ENCODE measurements at places on chromosomes 2 and 18. TPM values are rescaled to one million over a fixed set of nuclear protein-coding genes. Genes with fewer than 3 reads are reported as not detected.
A peak's percentile ranks its signal among the peaks of the same experiment; 100 is the strongest.

DNA sequence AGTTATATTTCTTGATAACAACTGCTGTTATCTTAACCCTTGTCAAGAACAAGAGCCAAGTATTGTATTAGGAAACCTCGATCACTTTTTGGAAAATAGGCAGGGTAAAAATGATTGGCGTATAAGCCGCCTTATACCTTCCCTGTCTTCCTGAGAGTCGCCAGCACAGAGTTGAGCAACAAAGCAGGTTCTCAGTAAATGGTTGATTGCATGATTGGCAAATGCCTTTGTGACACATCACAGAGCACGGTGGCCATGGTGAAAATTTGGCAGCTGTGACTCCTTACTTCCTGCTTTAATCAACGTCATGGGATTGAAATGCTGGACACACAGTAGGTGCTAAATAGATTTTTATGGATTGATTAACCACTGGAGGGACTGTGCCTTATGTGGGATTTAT is 3.9 kb upstream of the KLHL29 start:
- peak; percentile 75 for DNase-seq

DNA sequence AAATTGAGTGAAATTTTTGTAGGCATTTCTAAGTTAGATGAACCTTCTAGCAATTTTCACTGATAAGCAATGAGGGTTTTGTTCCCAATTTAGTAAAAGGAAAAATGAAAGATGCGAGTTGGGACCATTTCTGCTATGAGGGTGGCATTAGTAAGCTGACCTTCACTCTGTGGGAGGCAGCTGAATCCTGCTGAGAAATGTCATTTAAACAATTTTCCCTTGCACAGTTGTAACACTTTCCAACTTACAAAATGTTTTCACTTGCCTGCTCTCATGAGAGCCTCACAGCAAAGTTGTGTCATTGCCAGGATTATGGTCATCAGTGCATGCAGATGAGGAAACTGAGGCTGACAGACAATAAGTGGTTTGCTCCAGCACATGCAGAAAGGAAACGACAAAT is 527.7 kb downstream of the TNS1 start:
- no peak for DNase-seq

DNA sequence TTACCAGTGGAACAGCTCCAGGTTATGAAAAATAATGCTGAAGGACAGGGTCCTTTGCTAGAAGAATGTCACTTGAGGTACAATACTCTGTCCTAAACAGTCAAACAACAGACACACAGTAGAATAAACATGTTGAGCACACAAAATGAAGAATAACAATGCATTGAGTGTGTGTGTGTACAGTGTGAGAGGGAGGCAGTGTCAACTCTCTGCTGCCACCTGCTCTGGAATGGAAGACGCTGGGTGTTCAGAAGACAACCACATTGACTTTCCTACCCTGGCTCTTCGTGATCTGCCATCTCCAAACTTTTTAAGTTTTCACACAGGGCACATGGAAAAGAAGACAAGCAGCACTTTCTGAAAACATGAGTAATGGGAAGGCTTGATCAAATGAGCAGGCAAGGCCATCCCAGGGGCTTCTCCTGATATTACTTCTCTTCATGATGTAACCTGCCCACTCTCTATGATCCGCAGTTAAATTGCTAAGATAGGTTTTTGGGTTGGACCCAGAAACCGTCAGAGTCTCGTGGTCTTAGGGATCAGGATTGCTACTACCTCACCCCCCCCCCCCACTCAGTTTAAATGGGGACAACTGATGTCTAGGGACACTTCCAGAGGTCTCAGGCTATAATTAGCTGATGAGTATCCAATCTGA is 533.2 kb upstream of the TNP1 start:
- no peak for DNase-seq

DNA sequence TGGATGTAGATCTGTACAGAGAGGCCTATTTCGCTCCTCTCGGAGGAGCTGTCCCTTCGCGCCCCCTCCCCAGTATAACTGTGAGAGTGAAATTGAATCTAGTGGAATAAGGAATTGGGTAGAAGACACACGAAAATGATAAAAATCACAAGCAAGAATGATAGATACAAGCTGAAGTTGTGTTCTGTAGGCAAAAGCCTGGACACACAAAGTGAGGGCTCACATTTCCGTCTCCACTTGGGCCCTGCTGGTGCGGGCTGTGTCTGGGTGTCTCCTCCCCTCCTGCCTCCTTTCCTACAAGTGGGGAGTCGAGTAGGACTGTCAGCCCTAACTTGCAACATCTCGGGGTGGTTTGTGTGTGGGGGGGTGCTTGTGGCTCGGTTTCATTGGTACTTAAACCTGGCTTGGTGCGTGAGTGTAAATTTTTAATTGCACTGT is 457 bp upstream of the SP9 start:
- DNase-seq = no peak

DNA sequence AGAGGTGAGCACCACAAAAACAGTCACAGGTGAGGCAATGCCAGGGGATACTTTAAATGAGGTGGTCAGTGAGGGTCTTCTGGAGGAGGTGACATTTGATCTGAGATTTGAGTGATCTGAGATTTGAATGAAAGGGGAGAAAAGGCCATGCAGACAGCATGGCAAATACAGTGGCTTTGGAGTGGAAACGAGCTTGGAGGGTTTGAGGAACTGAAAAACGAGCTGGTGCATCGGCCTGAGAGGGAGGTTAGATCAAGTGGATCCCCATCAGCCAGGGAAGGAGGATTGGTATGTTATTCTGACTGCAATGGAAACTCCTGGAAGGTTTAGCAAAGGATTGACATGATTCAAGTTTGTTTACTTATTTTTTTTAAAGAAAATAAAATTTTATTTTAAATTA is 245.1 kb downstream of the KCNS3 start:
- no peak for DNase-seq

- no peak for DNase-seq
Observed at GRCh38 chr2:229066121-229066715, 204.9 kb downstream of the PID1 start.

GRCh38 chr2:26487192-26487591 is 9.3 kb upstream of the OTOF start:
- no peak for DNase-seq

GRCh38 chr2:100833331-100833730 is 13.4 kb downstream of the NPAS2 start:
- DNase-seq = no peak

DNA sequence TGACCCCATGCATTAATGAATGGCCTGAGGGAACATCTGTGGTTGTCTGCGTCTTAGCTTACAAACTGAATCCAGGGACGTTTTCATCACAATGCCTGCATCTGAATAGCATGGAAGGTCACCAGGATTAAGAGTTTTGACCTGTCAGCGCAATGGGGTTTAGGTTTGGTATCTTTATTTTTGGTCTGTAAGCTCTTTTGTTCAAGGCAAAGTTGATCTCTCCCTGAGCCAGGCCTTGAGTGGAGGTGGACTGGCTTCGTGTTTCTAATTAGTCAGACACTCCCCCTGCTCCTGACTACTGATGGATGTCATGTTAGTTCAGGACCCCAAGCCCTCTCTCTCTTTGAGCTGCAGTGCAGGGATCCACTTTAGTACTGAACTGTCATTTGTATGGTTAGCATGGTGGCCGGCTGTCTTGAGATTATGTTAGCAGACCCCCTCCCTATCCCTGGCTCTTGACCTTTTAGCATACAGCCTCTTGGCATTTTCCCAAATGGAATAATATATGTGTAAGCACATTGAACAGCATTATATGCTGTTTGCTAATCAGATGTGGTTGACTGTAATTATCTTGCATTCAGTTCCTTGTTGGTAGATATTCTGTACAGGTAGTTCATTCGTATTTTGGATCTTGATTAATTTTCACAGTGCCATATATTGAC is 59.2 kb downstream of the LYPD6 start:
- no peak for DNase-seq

GRCh38 chr2:170038734-170039133 is 139.2 kb upstream of the MYO3B start:
- no peak for DNase-seq

GRCh38 chr18:67636597-67637385 is 120.3 kb upstream of the DSEL start:
- DNase-seq = no peak

DNA sequence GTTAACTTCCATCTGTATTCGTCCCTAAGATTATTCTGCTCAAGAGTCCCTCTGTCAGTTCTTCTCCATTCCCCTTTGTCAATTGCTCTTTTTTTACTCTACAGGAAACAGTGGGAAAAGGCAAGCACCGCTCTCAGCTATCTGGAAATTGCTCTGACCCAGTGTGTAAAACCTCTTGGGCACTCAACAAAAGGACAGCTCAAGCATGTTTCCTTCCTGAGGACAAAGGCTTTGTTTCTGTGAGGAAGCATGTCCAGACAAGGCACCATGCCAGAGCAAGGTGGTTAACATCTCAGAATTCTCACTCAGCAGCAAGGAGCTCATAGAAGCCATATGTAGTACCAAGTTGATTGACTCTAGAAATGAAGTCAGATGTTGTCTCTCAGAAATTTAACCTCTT is 735.6 kb downstream of the TSN start:
- DNase-seq = no peak

DNA sequence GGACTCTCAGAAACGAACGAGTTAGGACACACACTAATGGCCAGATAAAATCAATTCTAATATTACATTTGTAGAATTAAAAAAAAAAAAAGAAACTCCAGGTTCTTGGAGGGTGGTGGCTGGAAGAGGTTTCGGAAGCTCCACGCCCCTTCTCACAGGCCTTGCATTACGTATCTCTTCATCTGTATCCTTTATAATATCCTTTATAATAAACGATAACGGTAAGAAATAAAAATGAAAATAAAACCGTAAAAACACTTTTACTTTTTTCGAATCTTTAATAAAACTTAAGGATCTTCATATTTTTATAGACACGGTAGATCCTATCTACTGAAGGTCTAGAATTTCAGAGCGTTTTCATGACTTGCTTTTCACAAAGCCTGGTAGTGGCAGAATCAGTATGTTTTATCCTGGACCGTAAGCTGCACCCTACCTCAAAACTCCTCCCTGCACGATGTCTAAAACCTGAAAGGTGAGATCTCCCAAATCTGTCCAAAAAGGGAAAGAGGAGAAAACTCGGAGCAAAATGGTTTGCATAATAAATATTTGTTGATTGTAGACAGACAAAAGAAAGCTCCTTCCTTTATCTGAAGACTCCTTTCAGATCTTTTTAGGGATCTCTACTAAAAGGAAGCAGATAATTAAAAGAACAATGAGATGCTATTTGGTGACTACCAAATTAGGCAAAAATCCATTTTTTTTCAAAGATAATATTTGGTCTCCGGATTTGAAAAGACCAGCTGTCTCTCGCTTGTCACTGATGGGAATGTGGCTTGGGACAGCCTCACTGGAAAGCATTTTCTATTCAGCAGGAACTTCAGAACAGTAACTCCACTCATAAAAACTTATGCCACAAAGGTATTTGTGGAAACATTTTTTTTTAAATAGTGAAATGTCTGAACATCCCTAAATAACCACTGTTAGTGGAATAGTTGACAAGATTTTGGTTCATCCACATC is 2.0 kb upstream of the CXCR4 start:
- DNase-seq = no peak

- DNase-seq = no peak
Observed at GRCh38 chr2:43000242-43001054, 208.1 kb upstream of the HAAO start.

DNA sequence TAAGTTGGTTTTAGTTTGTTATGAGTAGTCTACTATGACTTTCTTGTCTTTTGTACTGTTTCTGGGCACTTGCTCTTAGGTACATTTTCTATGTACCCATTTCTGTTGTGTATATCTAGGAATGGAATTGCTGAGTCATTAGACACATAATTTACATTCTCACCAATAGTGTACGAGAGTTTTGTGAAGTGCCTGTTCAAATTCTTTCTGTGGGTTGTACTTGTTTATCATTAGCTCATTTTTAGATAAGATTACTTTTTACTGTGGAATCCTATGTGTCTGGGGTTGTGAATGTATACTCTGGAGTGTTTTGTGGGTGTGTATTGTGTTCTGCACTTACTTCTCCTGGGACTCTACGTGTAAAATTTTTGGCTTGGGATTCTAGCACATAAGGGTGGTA is 36.6 kb upstream of the CD28 start:
- no peak for DNase-seq

IL1RL1 gene
- 0.22 TPM for total RNA-seq

All from activated naive CD4-positive, alpha-beta T cell treated with anti-CD3 and anti-CD28 coated beads for 36 hours (primary cell).